Spinal cord (tissue), 10 donors: ENCODE measurements at places on chromosomes 13 and 19. TPM values are rescaled to one million over a fixed set of nuclear protein-coding genes. Genes with fewer than 3 reads are reported as not detected.

DNA sequence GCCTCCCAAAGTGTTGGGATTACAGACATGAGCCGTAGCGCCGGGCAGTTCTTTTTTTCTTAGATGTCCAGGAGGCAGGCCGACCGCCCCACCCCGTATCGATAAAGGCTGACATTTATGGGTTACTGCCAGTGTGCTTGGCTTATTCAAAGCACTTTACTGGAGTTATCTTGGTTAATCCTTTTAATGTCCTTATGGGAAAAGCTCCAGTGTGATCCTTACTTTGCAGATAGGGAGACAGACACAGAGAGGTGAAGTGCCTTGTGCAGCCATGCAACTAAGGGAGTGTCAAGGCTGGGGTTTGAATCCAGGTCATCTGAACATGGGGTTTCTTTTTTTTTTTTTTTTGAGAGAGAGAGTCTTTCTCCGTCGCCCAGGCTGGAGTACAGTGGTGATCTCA, 19.2 kb downstream of the NCAN start:
- no peak for DNase-seq

GRCh38 chr19:41403181-41403970, 5.8 kb downstream of the BCKDHA start:
- DNase-seq: no peak

Gene TMEM150B
- total RNA-seq: 0.66 TPM

Gene SIGLEC8
- 3.6 TPM for total RNA-seq
